ENCODE measurements at places on chromosomes 7 and 10.

GRCh38 chr7:107237451-107237850, 68.6 kb downstream of the HBP1 start:
- DNase-seq = no peak

DNA sequence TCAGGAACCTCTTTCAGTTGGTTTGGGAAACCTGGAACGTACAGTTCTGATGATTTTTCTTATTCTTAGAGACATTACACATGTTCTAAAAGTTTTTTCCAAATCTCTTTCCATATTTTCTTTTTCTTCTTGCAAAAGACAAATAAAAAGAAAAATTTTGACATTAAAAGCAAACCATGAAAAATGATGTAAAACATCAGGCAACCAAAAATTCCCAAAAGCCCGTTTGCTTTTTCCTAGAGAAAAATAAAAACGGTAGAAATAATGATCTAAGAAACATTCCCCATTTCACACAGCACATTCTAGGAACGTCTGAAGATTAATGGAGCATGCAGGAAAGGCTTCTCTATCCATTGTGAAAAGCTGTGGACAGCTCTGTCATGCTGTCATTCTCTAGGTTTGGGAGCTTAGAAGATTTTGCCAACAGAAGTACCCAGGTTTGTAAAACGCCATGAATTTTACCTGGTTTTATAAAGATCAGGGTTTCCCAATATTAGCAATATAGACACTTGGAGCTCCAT, 11.2 kb upstream of the PRTFDC1 start:
- no peak for DNase-seq

DNA sequence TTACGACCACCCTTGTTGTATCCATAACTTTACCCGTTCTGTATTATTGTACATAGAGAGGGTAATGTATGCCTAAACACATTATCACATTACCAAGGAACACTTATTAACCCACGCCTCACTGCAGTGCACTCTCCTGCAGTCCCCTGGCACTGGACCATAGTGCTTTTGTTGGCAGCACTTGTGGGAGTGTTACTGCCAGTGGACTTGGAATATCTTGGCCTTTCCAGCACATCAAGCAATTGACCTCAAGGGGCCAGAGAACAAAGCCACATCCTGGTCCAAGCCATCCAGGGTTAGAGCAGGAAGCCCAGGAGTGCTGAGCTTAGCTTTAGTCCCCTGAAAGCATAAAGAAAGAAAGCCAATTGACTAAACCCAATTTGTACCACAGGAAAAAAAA, 304.2 kb downstream of the PCDH15 start:
- no peak for DNase-seq

- no peak for DNase-seq
Measured at GRCh38 chr7:45033261-45033930, 33.4 kb downstream of the CCM2 start.

- DNase-seq = peak; percentile 32
Measured at GRCh38 chr10:77643795-77644468, 6.3 kb upstream of the KCNMA1 start.

DNA sequence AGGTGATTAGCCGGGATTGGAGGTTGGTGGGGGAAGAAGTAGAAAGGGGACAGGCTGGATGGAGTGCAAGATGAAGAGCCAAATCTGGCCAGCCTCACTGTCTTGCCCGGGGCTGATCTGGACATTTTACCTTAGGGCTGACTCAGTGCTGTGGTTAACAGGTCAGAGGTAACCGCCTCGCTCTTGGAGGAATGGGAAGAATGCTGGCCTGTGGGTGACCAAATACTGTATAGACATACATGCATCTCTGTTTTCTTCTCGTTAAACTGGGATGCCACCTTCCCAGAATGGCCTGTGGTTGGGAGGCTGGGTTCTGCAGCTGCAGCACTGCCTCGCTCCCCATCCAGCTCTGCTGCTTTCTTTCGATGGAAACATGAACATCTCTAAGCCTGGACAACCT, 120.0 kb downstream of the SEC23IP start:
- no peak for DNase-seq

- no peak for DNase-seq
Measured at GRCh38 chr10:117499248-117500105, 43.1 kb upstream of the EMX2 start.

GRCh38 chr7:31782411-31782991, 95.5 kb downstream of the PPP1R17 start:
- no peak for DNase-seq

DNA sequence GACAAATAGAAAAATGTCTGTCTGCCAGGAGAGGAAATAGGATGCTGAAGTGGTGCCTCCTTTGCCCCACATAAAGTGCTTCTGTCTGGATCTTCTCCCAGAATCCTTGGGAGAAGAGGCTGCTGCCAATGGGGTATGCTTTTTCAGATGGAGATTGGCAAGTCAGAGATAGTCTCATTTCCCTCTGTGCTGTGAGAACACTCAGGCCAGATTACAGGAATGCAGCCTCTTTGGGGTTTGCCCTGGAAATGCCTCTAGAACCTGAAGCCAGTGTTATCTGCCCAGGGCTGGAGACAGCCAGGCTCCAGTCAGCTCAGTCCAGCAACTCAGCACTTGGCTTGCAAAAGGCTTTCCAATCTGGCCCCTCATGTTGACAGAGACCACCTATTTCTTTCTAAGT, 119.1 kb upstream of the PHYHIPL start:
- DNase-seq = no peak

- no peak for DNase-seq
Measured at GRCh38 chr10:102024799-102025198, 31.2 kb downstream of the ARMH3 start.

DNA sequence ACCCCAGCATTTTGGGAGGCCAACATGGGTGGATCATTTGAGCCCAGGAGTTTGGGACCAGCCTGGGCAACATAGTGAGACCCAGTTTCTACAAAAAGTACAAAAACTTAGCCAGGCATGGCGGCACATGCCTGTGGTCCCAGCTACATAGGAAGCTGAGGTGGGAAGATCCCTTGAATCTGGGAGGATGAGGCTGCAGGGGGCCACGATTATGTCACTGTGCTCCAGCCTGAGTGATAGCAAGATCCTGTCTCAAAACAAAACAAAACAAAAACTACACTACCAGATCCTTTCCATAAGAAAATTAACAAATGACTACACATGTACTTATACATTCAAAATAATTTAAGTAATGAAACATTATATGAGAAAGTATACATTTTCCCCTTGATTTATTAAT, 116.4 kb upstream of the KLF6 start:
- no peak for DNase-seq

GRCh38 chr10:37474645-37475044, 349.2 kb downstream of the ANKRD30A start:
- DNase-seq = no peak

DNA sequence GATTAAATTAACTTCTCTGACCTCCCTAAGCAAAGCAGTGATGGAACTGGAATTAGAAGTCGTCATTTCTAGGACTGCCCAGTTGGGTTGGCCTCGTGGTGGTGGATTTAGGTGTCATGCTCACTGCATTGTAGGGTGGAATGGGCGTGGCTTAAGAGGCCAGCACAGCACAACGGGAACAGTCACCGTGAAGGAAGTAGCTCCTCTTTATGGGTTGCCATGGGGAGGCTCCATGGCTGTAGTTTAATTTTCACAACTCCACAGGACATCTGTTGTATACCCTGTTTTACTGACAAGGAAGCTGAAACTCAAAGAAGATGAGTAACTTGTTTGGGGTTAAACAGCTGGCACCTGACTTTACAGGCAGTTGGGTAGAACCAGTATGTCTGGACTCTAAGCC, 208.3 kb downstream of the CELF2 start:
- no peak for DNase-seq

GRCh38 chr7:45890902-45891461, 2.7 kb downstream of the IGFBP1 start:
- no peak for DNase-seq

DNA sequence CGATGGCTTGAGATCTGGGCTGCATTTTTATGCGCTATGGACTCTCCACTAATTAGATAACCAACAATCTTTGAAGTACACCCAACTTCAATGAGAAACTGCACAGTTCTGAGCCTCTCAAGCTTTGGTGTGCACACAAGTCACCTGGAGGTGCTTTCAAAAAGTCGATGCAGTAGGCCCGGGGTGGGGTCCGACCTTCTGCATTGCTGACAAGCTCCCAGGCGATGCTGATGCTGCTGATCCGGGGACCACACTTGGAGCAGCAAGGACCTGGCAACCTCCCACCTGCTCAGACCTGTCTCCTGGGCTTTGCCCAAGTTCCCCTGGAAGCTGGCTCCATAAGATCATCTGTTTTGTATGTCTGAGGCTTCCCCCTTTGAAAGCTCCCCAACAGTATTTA, 10.7 kb downstream of the KIAA1549 start:
- no peak for DNase-seq

- DNase-seq = no peak
Measured at GRCh38 chr7:117068511-117069145, 115.3 kb downstream of the ST7 start.
